Iris pigment epithelial cell (primary cell): ENCODE measurements at places on chromosomes 1 and 21.
A peak's percentile ranks its signal among the peaks of the same experiment; 100 is the strongest.

- no peak for DNase-seq
Observed at GRCh38 chr1:37442644-37443043, 31.7 kb upstream of the ZC3H12A start.

DNA sequence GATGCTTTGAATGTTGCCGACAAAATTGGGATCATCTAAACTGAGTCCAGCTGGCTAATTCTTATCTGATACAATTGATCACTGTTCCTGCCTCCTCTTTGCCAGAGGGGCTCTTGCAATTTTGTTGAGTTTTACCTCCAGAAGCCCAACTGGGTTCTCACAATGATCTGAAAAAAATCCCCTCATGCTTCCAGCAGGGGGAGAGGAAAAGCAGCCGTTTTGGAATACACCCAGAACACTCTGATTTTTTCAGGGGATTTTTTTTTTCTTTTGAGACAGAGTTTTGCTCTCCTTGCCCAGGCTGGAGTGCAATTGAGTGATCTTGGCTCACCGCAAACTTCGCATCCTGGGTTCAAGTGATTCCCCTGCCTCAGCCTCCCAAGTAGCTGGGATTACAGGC is 13.9 kb upstream of the RERE start:
- no peak for DNase-seq

DNA sequence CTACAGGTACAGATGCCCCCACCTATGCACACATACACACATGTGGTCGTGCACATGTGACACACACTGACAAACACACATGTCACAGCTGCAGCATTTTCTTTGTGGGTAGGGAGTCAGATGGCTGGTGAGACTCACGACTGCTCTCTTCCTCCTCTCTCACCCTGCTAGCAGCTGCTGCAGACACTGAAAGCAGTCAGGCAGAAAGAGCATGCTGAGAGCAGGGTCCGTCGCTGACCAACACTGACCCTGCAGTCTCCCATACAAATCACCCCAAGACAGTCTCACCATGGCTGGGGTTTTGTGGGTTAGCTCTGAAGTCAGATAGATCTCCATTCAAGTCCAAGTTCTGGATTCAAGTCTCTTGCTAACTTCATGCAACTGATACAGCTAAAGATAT is 188.3 kb downstream of the ASTN1 start:
- DNase-seq = no peak

DNA sequence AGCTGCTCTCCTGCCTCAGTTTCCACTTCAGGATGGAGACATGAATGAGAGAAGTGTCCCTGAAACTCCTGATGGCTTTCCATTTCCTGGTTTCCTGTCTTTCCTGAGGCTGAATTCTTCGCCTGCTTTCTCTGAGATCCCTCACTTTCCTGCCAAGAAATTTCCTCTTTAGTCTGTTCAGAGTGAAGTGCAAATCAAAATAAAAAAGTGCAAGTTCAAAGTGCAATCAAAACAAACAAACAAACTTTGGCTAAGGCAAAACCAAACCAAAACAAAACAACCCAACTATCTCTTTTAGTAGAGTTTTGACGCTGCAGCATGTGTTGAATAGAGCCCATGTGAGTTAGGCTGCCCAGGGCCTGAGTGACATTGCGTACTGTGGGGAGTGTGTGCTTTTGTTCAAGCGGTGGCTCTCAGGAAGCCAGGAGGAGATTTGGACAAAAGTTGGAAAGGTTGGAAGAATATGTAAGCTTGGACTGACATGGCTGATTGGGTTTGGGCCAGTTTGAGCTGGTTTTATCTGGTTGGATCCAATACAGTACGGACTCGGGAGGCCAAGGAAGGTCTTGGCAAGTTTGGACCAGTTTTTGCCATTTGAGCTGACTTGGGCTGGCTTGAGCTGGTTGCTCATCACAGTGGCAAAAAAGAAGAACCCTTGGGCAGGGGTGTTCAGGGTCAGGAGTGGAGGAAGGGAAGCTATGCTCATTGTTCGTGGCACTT is 61.1 kb upstream of the TINAGL1 start:
- DNase-seq = no peak

DNA sequence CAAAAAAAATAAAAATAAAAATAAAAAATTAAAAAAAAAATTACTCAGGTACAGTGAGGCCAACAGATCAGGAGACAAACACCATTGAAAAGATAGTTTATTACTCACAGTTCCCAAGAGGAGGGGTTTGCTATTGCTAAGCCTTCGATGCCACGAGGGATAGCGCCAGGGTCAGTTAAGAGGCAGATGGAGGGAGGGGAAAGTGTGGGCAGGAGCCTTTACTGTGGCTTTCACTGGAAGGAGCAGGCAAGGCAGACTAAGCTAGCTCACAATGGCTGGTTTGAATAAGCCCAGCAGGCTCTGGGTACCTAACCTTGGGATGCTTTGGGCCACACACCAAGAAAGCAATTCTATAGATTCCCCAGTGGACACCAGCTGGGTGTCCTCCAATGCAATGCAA is 12.7 kb upstream of the RNF187 start:
- DNase-seq = no peak

- no peak for DNase-seq
Observed at GRCh38 chr1:239123260-239123659, 263.1 kb upstream of the CHRM3 start.

DNA sequence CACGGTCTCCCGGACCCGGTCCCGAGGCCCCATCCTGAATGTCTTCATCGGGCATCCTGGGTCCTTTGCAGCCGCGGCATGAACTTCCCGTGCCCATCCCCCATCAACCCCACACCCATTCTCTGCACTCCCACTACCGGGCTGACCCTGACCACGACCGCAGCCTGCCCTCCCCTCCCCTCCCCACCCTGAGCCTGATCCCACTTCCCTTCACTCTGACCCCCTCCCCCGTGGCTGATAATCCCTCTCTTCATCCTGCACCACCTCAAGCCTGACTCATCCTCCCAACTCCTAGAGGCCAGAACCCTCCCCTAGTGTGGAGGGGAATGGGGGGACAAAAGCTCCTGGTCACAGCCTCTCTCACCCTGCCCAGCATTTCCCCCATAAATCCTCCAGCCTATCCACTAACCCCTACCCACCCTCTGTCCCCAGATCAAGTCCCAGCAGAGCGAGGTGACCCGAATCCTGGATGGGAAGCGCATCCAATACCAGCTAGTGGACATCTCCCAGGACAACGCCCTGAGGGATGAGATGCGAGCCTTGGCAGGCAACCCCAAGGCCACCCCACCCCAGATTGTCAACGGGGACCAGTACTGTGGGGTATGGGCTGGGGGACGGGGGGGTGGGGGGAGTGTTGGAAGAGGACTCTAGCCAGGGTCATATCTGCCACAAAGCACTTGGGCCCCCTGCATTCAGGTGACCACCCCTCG is 602 bp downstream of the SH3BGRL3 start:
- DNase-seq = peak; percentile 45

GRCh38 chr1:186943891-186944686 is 115.3 kb downstream of the PLA2G4A start:
- no peak for DNase-seq

GRCh38 chr1:112703706-112704105 is 3.2 kb downstream of the RHOC start:
- no peak for DNase-seq

DNA sequence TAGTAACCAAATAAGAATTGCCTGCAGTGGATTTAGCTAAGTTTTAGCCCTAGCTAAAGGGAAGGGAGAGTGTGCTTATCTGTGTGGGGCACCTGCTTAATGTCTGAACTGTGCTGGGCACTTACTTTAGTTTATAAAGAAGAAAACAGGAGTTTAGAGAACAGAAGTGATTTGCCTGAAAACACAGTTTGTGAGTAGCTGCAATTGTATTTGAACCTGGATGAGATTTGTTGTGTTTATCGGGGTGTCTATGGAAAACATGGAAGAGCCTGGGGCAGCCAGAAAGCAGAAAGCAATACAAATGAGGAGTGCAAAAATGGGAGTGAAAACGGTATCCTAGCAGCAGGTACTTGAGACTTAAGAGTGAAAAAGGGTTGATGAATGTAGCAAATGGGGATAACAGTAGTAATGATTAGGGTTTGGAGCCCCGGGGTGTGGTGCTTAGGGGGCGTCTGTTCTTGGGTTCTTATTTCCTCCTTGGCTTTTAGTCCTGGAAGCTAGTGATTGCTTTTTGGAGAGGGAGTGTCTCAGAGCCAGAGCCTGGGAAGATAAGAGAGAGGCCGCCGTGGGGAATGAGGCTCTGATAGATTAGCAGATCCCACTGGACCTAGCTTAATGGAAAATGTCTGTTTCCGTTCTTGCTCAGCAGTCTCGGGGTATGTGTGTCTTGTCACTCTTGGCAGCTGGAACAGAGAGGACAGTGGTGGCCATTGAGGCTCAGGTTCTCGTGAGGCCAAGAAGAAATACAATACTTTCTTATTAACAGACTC is 5.6 kb downstream of the PRCC start:
- DNase-seq = no peak

DNA sequence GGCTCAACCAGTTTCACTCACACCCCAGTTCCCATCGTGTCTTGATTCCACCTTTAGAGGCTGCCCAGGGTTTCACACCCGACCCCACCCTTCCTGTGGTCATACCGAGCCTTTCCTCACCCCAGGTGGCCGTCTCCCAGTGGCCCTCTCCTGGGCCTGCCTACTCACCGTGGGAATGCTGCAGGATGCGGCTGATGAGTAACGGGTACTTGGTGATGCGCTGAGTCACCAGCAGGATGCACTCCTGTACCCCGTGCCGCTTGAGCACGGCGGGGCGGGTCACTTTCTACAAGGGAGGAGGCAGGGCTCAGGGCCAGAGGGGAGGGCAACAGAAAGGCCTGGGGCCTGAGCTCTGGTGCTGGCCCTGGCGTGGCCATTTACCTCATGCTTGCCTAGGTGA is 16.4 kb downstream of the ARHGEF2 start:
- DNase-seq = peak; percentile 97

GRCh38 chr1:17121881-17122280 is 2.6 kb upstream of the PADI2 start:
- no peak for DNase-seq

GRCh38 chr1:39688706-39689105 is 2.5 kb downstream of the HPCAL4 start:
- DNase-seq = no peak

GRCh38 chr1:193709607-193710006 is 523.2 kb upstream of the B3GALT2 start:
- peak; percentile 10 for DNase-seq

GRCh38 chr1:43370564-43370963 is 2.8 kb upstream of the ELOVL1 start:
- DNase-seq = no peak

GRCh38 chr1:31208361-31208945 is 31.2 kb downstream of the NKAIN1 start:
- no peak for DNase-seq

- DNase-seq = peak; percentile 87
Observed at GRCh38 chr1:12161662-12162458, 4.9 kb upstream of the TNFRSF1B start.

- DNase-seq = no peak
Observed at GRCh38 chr1:31371121-31371959, 1.5 kb downstream of the FABP3 start.

- no peak for DNase-seq
Observed at GRCh38 chr1:210978974-210979354, 155.0 kb downstream of the KCNH1 start.

DNA sequence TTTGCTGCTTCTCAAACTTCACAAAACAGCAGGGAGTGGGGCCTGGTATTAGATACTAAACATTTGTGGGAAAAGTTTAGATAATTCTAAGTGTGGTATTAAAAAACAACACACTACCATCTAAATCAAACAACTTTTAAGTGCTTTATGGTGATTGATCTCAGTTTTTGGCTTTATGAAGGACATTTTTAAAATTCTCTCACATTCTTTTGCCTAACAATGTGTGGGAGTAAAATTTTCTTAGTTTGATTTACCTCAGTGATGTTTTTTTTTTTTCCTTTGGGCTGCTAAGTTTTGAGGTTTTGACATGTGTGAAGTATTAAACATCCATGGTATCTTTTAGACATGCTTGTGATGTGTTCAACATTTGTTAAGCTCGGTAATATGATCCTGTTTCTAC is 116.2 kb downstream of the DISP1 start:
- DNase-seq = no peak

DNA sequence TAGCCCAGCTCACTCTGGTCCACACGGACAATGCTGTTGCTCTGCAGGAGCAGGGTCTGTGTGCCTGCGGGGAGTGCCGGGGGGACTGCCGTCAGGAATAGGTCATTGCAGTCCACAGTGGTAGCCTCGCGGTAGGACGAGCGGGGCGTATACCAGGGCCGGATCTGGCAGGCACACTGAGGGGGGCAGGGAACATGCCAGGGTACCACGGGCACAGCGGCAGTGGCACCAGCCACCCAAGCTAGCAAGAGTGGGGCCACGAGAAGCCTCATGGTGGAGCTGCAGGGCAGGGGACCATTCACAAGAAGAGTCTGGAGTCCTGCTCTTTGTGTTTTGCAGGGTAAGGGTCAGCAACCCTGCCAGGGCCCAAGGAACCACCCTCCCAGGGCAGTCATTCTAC is 65.8 kb downstream of the LRRN2 start:
- DNase-seq = no peak

DNA sequence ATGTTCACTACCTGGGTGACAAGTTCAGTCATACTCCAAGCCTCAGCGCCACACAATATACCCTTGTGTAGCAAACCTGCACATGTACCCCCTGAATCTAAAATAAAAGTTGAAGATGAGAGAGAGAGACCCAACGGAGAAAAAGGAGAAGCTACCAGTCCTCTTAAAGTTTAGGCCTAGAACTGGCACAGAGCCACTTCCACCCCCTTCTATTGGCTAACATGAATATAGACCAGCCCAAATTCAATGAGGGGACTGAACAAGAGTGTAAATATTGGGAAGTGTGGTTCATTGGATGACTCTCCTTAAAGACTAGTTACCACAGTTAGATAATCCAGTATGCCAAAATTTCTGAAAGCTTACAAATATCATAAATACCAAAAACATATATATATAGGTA is 139.9 kb upstream of the ATP1B1 start:
- no peak for DNase-seq

- DNase-seq = no peak
Observed at GRCh38 chr1:27539901-27540861, 50.2 kb upstream of the WASF2 start.

GRCh38 chr1:228267962-228268880 is 60.4 kb downstream of the OBSCN start:
- DNase-seq = no peak

- DNase-seq = peak; percentile 12
Observed at GRCh38 chr1:240194120-240194519, 102.4 kb downstream of the FMN2 start.

DNA sequence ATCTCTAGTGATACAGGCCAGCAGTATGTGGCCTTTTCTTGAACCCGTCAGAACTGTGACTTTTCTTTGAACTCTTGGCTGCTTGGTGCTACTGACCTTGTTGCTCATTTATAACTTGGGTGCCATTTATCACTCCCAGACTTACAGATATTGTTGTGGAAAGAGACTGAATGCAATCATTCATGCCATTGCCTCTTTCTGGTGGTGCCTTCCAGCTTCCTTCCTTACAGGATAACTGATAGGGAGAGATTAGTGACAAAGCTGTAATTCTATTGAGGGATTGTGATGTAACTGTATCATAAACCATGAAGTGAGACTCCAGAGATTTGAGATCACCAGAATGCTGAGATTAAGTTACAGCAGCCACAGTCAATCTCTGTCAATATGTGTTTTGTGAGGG is 256.5 kb downstream of the USP25 start:
- DNase-seq = peak; percentile 49

- DNase-seq = peak; percentile 16
Observed at GRCh38 chr1:210232511-210233215, at the start of gene SERTAD4. Gene SERTAD4 (plus strand): TSS chr1:210232796. CDS start chr1:210237961, 5,165 bp downstream.
